ENCODE measurements at places on chromosomes 12 and 14.

DNA sequence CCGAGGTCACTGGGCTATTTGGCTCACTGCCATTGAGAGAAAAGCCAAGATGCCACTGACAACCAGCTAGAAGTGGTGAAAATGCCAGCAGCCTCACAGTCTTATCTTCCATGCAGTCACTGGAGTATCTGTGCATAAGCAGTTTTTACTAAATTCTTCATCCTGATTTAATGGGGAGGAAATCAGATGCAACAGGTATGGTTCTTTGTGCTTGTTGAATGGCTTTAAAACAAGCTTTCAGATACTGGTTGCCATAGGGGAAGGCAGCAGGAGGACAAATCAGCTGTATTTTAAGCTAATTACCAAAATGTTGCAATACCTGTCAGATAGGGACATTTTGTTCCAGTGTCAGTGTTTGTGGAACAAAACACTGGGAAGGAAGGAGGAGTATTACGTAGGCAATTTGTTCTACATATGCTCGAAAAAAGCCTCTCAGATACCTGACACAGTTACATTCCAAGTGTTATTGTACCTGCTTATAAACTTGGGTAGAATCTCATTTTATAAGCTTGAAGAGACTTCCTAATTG is 54.1 kb upstream of the ARHGAP5 start:
- no peak for DNase-seq

- DNase-seq, result peak; percentile 40
Observed at GRCh38 chr12:57604992-57605810, 577 bp downstream of the DTX3 start.

DNA sequence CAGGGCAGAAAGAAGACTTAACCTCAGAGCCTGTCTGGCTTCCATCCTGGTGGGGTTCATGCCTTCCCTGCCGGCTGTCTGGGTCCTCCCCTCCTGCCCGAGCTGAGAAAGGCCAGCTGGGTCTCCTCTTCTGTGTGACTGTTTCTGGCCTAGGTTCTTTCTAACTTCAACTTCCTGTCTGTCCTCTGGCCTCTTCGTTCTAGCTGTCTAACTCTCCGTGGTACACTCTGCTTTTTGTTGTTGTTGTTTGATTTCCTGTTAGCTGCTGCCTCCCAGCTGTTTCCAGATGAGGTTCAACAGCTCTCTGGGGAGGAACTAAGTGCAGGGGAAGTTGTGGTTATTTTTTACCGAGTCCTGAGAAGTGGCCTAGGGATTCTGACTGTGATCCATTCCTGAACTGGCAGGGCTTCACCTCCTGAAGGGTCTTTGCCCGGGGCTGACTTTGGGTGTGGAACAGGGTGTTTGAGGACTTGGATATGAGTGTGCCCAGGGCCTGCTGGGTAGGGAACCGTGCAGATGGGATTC is 3.2 kb downstream of the MLXIP start:
- DNase-seq, result peak; percentile 70

DNA sequence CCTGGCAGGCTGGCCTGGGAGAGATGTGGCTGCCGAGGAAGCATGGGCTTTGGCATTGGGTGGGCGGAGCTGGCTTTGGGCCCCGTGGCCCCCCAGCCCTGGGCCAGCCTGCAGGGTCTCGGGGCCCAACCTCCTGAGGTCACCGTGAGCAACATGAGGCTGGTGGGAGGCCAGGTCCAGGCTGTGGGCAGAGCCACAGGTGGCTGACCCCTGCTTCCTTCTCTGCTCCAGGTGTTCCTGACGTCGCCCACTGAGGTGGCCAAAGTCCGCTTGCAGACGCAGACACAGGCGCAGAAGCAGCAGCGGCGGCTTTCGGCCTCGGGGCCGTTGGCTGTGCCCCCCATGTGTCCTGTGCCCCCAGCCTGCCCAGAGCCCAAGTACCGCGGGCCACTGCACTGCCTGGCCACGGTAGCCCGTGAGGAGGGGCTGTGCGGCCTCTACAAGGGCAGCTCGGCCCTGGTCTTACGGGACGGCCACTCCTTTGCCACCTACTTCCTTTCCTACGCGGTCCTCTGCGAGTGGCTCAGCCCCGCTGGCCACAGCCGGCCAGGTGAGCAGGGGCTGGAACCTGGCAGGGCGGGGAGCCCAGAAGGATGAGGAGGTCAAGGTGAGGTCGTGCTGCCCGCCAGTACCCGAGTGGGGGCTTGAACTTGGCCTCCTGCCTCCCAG is 5.5 kb downstream of the SLC25A47 start:
- DNase-seq, result no peak

GRCh38 chr12:65536876-65537681 is 258.6 kb downstream of the MSRB3 start:
- peak; percentile 100 for DNase-seq

DNA sequence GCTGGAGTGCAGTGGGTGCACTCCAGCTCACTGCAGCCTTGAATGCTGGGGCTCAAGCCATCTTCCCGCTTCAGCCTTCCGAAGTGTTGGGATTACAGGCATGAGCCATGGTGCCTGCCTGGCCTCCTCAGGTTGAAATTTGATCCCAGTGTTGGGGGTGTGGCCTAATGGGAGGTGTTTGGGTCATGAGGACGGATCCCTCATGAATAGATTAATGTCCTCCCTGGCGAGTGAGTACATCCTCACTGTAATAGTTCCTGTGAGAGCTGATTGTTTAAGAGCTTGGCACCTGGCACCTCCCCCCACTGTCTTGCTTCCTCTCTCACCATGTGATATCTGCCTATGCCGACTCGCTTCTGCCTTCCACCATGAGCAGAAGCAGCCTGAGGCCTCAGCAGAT is 84.7 kb downstream of the TSPAN9 start:
- DNase-seq, result no peak
